ENCODE measurements at places on chromosomes 2 and 18.

GRCh38 chr18:55034742-55035141 lies 75.5 kb upstream of the CCDC68 start:
- DNase-seq: no peak

- DNase-seq: no peak
Measured at GRCh38 chr2:160993654-160994061, 166.6 kb upstream of the TANK start.

DNA sequence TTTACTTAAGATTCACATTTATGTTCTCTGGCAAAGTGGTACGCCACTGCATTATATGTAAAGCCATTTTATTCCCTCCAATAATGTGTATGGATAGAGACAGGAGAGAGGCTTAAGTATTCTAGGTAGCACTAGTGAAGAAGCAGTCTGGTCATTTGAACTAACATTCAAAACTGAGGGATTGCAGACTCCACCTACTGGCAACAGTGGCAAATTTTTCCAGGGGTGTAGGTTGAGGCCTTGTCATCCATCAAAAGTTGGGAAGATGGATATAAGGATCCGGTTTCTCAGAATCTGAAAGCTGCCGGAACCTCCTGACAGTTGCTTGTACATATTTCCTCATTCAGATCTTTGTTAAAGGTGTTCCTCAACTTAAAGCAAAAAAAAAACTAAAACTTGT lies 465.5 kb upstream of the FSHR start:
- DNase-seq: no peak

- no peak for DNase-seq
Measured at GRCh38 chr2:111936881-111937280, 38.5 kb downstream of the MERTK start.

GRCh38 chr2:26456440-26457250 lies 21.3 kb downstream of the OTOF start:
- DNase-seq: no peak
